Spinal cord (tissue), 10 donors: ENCODE measurements at places on chromosomes 6 and 20.

DNA sequence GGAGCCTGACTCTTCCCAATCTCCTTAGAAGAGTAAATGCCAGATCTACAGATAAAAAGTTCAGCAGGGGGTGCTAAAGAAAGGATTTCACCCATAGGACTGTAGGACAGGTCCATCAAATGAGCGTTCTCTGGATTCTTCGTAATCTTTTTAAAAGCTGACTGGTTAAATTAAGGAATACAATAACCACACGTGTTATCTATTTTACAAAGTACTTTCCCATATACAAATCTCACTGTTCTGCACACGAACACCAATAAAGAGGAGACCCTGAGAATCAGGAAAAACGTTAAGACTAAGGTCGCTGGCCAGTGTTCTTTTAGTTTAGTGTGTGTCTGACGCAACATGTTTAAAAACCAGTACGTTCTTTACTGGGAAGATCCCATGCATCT is 542 bp downstream of the TUBE1 start:
- no peaks in the 10 kb centered on the region for H3K27me3 ChIP-seq
- DNase-seq: peak; percentile 66
- peaks cover 5% of the 10 kb centered on the region for H3K36me3 ChIP-seq
- peak overlapping the region; percentile 98 for H3K4me3 ChIP-seq
- no peaks in the 10 kb centered on the region for H3K4me1 ChIP-seq

DNA sequence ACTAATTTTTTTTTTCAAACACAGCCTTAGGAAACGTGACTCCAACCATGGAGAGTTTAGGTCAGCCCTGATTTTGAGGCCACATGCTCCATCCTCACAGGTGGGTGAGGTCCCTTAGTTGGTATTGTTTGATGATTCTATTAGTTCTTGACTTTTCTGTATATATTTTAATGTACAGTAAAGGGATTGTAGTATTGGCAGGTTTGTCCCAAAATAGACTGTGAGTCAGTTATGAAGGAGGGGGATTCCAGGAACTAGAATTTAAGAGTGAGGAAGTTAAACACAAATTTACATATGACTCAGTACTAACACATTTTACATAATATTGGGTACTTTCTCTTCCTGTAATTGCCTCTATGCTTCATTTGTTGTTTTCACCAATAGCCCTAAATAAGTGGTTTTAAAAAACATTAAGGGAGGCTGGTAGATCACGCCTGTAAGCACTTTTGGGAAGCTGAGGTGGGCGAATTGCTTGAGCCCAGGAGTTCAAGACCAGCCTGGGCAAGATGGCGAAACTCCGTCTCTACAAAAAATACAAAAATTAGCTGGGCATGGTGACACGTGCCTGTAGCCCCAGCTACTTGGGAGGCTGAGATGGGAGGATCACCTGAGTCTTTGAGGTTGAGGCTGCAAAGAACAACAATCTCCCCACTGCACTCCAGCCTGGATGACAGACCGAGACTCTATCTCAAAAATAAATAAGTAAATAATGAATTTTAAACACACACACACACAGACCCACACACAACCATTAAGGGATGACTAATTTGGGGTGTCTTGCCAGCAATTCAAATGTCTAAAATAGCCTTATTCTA is 81.8 kb downstream of the SGK1 start:
- DNase-seq: no peak
- no peak overlapping the region for H3K27ac ChIP-seq
- H3K36me3 ChIP-seq: no peaks in the 10 kb centered on the region
- H3K27me3 ChIP-seq: no peaks in the 10 kb centered on the region
- no peak overlapping the region for H3K4me3 ChIP-seq

- no peak for DNase-seq
- no peak overlapping the region for H3K27ac ChIP-seq
- no peak overlapping the region for H3K4me3 ChIP-seq
- H3K4me1 ChIP-seq: no peaks in the 10 kb centered on the region
Measured at GRCh38 chr6:139443231-139444112, 69.0 kb upstream of the CITED2 start.

GRCh38 chr6:158376631-158377081 is 64.4 kb downstream of the TULP4 start:
- no peak overlapping the region for H3K4me3 ChIP-seq
- H3K27me3 ChIP-seq: no peaks in the 10 kb centered on the region
- no peak for DNase-seq
- H3K4me1 ChIP-seq: peaks cover 16% of the 10 kb centered on the region
- no peaks in the 10 kb centered on the region for H3K36me3 ChIP-seq
